ENCODE measurements at places on chromosomes 1 and 21.

GRCh38 chr1:37825506-37825905 is 17.5 kb upstream of the YRDC start:
- DNase-seq: no peak

- no peak for DNase-seq
Measured at GRCh38 chr1:194717941-194718340, 1531.5 kb upstream of the B3GALT2 start.

DNA sequence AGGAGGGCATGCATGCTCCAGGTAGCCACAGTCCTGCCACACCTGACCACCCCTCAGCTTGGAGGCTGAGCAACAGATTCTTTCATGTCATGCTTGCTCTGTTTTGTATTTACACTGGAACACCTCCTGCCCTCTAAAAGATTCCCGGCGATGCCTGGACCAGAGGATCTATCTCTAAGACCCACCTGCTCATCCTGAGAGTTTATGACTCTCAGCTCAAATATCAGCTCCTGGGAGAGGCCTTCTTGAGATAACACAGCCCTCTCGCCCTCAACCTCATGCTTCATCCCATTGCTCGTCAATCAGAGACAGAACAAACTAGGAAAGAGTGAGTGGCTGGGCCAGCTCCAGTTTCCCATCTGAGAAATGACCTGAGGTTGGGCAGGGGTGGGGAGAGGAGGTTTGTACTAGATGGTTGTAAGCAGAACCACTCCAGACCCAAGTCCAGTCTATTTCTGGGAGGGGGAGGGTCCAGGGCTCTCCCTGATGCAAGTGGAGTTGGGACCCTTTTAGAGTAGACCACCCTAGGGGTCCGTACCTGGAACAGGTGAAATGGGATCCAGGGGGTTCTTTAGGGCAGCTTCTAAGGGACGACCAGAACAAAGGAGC is 524.5 kb downstream of the MATN1 start:
- DNase-seq: no peak

DNA sequence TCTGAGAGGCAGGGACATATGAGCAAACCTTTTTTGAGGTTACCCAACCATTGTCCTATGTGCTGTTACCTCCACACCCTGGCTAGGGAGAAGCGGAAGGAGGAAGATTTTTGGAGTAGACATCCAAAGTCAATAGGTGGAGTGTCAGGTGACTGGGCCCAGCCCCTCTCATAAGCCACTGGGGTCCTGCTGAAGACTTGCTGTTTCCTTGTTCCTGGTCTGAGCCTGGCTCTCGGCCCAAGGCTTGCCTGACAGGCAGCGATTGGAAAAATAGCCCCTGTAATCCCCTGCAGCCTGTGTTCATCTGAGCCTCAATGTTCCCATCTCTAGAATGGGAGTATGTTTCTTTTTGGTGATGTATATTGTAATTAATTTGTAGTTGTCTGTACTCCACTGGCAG is 6.9 kb upstream of the PIGR start:
- no peak for DNase-seq

DNA sequence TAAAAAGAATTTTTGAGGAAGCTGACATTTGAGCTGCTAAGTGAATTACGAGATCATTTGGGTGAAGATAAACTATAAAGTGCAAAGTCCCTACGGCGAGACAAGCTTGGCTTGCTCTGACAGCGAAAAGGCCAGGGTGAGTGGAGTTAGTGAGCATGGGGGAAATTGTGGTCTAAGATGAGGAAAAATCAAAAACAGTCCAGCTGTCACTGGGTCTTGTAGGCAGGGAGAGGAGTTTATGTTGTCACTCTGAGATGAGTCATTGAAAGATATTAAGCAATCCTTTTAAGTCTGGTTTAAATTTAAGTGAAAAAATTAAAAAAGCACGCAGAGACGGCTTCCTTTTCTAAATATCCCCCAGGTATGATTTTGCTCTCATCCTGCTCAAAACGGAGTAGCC is 601.9 kb downstream of the MRPL39 start:
- no peak for DNase-seq

GRCh38 chr1:7422081-7422480 is 349.0 kb upstream of the VAMP3 start:
- DNase-seq: no peak

GRCh38 chr21:14890141-14890540 is 174.7 kb downstream of the NRIP1 start:
- no peak for DNase-seq

DNA sequence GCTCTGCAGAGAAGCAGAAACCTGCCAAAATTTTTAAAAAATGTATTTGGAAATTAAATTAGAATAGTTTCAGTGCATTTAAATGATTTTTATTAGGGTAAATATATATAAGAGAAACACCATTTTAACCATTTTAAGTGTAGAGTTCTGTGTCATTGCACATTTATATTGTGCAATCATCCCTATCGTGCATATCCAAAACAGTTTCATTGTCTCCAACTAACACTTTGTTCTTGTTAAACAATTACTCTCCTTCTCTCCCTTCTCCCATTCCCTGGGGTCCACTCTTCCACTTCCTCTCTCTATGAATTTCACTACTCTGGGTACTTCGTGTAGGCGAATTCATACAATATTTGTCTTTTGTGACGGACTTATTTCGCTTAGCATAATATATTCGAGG is 6.0 kb upstream of the OR2L8 start:
- DNase-seq: no peak

DNA sequence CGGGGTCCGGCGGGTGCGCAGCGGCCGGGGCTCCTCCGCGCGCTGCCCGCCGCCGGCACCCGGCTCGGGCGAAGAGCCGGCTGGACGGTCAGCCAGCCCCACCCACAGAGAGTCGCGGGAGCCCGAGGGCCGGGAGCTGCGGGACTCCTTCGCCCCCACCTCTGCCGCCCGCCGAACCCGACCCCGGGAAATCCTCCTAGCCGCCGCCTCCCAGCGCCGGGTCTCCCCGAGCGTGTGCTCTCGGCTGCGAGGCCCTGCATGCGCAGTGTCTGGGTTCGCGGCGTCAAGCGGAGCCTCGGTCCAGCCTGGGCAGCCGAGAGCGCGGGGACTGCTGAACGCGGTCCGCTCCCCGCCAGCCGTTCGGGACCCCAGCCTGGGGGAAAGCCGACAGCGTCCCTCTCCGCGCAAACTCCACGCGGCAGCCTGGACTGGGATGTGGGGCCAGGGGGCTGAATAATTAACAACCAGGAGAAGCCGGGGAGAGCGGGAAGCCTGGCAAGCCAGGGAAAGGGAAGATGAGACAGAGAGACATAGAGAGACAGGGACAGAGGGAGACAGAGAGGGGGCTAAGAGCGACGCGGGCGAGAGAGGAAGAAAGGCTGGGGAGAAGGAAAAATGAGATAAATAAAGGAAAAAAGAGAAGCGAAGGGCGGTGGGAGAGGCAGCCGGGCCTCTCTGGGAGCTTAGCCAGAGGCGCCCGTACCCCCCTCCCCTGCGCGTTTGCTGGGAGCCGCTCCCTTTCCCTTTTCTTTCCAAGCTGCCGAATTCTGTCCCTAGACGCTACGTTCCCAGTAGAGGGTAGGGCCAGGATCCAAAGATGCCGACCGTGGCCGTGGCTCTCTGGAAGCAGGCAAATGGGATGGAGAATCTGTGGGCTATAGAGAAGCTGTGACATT is 64.2 kb downstream of the MEF2D start:
- DNase-seq: peak; percentile 73

- no peak for DNase-seq
Measured at GRCh38 chr1:8567146-8567545, 249.2 kb downstream of the SLC45A1 start.

DNA sequence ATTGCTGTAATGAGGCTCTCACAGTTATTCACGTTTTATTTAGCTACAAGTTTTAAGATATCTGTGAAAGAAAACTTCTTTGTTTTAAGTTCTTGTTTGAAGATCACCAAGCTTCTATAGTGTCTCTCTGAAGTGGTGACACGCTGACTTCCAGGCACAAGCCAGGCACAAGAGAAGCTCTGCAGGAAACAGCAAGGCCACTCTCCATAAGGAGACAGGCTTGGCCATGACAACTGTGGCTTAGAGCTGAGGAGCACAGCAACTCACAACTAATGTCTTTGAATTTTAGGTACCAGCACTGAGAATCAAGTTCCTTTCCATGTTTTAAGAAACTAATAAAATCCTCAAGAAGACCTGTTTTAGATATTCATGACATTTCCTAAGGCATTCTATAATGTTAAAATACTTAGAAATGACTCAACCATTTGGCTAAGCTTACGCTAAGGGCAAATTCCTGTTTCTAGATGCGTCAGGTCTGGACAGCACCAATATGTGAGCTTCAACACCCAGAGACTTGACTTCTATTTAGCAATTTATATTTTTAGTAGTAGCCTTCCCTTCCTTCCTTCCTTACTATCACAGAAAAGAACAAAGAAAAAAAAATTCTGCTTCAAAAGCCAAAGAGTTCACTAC is 40.2 kb downstream of the APP start:
- DNase-seq: no peak

GRCh38 chr1:25091658-25092057 is 140.6 kb downstream of the SYF2 start:
- no peak for DNase-seq

DNA sequence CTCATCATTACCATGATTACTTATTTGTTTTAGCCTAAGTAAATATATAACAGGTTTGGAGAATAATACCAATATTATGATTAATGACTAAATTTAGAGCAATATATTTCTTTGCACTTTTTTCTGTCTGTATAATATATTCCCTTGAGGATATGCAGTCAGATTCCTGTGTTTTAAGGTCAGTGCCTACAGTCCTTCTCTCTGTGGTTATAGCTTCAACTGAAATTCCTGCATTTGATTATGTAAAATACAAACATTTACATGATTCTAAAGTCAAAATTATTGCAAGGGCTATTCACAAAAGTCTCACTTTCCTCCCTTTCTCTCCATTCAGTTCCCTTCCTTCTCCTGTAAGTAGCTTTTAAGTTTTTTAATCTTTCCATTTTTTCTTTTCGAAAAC is 142.9 kb upstream of the COL6A1 start:
- DNase-seq: no peak

GRCh38 chr1:15723631-15724246 is 12.3 kb upstream of the SLC25A34 start:
- DNase-seq: no peak

DNA sequence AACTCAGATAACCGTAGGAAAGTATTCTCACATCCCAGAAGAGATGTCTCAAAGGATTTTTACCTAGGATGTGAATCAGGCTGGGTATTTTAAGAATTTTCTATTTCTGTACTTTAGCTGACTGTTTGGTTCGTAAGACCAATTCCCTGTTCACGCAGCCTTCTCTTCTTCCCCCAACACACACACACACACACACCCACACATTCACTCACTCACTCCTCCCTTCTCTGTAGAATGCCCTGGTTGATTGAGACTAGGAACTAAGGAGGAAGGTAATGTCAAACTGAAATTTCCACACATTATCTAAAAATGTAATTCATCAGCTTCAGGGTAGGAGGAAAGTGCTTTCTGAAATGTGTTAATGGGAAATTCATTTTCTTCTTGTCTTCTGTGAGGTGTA is 43.5 kb downstream of the ELAVL4 start:
- DNase-seq: no peak

DNA sequence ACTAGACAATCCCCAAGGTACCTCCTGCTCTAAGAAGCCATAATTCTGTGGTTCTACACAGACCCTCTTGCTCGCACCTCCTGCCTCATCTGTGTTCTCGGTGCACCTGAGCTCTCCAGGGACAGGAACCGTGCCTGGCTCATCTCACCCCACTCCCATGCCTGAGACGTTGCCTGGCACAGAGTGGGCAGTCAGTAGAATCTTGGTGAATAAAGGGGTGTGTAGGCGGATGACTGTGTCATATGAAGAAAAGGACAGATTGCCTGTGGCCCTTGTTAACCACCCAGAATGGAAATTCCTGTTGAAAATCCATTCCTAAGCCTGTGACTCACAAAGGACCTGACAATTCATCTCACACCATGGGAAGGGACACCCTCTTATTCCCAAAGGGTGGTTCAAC is 92.9 kb downstream of the KCNN3 start:
- DNase-seq: no peak

DNA sequence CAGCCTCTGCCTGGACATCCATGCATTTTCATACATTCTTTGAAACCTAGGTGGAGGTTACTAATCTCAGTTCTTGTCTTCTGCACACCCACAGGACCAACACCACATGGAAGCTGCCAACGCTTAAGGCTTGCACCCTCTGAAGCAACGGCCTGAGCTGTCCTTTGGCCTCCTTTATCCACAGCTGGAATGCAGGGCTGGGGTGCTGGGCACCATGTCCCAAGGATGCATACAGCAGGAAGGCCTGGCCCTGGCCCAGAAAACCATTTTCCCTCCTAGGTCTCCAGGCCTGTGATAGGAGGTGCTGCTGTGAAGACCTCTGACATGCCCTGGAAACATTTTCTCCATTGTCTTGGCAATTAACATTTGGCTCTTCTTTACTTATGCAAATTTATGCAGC is 1168.6 kb downstream of the KCNT2 start:
- DNase-seq: no peak

GRCh38 chr1:67838180-67838910 is 5.1 kb upstream of the GNG12 start:
- DNase-seq: no peak

DNA sequence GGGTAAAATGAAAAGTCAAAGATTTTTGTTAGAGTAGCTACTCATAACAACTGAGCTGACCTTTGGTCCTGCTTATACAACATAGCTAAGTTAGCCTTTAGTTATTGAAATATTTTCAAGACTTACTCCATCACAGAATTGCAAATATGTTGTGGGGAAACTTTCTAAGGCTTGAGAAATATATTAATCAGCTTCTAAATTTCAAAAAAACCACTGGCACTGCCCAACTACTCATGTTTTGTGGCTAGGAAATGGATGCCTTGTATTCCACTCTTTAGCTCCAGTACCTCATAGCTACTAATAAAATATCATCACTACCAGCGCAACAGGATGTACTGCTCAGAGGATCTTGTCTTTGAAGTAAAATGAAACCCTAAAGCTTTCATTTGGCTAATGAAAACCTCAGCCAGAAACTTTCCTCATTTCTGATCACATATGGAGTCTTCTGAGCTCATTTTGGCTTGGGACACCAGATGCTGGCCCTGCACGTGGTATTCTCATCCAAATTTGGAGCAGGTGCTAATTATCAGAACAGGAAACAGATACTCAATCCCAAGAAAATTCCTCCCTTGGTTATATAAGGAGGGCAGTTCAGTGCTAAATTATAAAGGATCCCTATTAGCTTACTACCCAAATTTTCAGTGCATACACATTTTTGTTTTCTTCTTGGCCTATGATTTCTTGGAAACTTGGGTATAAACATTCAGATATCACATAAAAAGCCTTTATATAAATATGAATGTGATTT is 690.7 kb downstream of the ADGRL2 start:
- DNase-seq: no peak

GRCh38 chr1:33716976-33717688 is 146.7 kb upstream of the HMGB4 start:
- no peak for DNase-seq

- DNase-seq: no peak
Measured at GRCh38 chr1:200673952-200674823, 4.5 kb upstream of the DDX59 start.

DNA sequence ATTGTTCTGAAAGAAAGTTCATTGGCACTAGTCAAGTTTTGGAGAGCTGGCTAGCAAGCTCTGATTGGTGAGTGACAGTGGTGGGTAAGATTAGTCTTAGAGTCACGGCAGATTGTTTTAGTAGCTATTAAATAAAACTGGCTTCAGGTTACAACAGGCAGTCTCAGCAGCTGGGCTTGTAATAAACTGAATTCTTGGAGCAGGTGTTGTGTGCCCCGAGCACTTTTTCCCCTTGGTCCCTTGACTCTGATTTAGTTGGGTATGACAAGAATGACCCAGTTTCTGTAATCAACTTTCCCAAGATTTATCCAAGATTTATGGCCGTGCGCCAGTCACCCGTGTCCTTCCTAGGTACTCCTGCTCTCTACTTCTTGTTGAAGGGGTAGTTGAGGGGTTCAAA is 40.2 kb downstream of the TBCE start:
- DNase-seq: no peak

- DNase-seq: no peak
Measured at GRCh38 chr1:172393354-172393753, 27.1 kb upstream of the C1orf105 start.

Measured in neural progenitor cell (in vitro differentiated cells).